ENCODE measurements at places on chromosomes 1 and 21.
A peak's percentile ranks its signal among the peaks of the same experiment; 100 is the strongest.

DNA sequence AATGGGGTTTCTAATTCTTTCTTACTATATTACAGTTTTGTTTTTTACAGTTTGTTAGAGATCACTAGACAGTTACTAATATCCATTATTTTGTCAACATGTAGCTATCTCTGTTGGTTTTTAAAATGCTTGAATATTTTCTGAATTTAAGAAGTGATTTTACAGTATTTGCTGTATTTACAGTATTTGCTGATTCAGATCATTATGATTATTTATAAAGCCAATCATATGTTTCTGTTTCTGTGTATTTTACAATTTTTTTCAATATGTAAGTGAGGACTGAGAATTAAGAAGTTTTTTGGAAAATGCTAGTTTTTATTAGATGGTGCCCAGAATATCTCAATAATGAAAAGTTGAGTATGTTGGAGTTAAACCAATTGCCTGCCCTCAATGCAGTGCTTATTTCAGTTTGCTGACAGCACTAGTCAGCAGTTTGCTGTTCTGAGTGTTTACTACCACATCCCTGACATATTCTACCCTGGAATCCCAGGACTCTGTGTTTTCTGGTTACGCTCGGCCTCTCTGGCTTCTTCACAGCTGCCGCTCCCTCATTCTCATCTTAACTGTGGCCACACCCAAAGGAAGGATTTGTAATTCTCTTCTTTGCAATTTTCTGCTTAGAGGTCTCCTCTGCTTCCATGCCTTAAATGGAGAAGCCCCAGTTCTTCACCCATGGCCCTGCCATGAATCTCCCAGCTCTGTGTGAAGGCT, 68.0 kb upstream of the BACH1 start:
- DNase-seq: no peak

DNA sequence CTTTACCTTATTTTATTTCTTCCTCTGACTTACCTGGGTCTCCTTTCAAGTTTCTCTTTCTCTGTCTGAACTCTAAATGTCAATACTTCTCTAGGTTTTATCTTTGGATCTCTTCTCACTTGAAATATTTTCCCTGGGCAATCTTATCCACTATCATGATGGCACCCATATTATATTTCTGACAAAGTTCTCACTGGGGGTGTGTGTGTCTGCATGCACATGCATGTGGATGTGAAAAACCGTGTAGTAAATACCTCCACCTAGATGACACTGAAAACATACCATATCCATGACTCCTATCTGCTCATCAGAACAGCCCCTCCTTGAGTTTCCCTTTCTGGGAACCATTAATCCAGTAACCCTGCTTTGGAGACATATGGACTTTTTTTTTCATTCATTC, 30.9 kb downstream of the DNASE2B start:
- DNase-seq: no peak

DNA sequence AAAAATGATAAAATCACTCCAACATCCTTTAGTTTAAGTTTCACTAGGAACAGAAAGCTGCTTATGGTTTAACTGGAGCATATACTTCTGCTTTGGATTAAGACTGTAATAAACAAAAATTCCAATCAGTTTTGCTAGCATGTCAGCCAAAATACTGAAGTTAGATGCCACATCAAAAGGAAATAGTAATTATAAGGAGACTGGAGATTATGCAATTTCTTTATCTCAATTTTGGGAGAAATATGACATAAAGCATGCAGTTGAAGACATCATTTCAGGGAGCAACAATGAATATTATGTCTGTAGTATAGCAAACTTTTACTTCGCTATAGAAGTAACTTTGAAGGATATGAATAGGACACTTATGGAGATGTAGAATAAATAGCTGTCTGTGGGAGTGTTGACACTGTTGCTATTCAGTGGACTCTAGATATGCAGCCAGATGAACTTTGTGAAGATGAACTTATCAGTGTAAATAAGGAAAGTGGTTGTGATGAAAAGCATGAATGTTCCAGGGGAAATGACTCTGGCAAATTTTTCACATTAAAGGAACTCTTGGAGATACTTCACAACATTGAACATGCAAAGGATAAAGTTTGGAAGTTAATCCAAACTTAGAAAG, 107.8 kb downstream of the RABGAP1L start:
- DNase-seq: no peak

GRCh38 chr1:239843541-239843940, 248.1 kb upstream of the FMN2 start:
- DNase-seq: no peak

GRCh38 chr21:42669041-42669440, 15.6 kb downstream of the PDE9A start:
- DNase-seq: peak; percentile 45

DNA sequence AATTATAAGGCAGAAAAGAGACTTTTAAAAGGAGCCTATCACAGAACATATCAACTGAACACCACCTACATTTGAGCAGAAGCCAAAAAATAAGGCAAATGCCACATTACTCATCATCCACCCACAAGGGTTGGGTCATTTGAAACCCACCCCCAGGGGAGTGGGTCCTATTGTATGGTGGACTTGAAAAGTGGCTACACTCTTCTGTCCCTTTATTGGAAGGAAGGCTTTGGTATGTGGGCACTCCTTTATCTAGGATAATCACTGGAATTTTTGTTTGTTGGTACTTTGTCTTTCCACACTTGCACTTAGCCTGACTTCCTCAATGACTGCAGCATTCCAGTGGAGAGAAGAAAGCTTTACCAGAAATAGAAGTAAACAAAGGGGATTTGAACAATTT, 157.2 kb upstream of the COL11A1 start:
- DNase-seq: no peak

DNA sequence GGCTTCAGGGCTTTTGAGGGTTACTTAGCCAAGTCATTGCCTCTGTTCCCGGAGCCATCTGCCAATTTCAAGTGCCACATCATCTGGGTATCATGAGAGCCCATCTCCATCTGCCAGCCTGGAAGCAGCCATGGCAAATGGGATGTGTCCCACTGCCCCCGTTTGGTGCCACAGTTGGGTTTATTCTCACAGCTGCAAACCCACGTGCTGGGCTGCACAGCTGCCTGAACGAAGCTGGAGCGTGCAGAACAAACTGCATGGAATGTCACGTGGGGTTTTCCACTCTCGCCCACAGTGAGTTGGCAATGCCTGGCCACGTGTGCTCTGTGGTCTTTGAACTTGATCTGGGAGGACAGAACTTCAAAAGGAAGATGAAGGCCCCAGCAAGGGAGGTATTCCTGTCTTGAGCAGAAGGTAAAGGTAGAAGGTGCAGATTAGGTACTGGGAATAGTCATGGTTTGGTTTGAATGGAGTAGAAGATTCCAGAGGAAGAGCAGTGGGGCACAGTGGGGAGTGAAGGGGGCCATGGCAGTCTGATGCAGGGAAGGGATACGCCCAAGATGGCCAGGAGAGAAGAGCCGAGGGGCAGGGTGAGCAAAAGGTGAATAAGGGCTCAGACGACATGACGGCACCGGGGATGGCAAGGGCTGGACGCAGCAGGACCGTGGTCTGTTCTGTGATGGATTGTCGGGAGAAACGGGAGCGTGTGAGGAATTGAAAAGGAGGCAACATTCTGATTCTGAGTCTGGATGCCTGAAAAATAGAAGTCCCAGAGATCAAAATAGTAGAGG, 222.0 kb downstream of the KAZN start:
- DNase-seq: no peak

DNA sequence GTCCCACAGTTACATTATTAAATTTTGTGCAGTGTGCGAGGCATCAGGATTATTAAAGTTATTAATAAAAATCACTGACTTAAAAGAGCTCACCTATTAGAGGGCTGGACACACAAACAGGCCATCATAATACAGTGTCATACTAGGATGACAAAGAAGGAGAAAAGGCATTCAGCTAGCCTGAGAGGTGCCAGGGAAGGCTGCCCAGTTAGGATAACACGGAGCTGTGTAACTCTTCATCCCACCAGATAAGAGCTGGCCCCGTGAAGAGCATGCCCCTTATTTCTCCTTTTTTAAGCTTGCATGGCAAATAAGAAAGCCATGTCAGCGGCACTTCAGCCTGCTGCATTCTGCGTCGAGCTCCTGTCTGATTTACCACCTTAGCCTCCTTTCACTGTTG, 109.5 kb downstream of the KCNK1 start:
- no peak for DNase-seq

DNA sequence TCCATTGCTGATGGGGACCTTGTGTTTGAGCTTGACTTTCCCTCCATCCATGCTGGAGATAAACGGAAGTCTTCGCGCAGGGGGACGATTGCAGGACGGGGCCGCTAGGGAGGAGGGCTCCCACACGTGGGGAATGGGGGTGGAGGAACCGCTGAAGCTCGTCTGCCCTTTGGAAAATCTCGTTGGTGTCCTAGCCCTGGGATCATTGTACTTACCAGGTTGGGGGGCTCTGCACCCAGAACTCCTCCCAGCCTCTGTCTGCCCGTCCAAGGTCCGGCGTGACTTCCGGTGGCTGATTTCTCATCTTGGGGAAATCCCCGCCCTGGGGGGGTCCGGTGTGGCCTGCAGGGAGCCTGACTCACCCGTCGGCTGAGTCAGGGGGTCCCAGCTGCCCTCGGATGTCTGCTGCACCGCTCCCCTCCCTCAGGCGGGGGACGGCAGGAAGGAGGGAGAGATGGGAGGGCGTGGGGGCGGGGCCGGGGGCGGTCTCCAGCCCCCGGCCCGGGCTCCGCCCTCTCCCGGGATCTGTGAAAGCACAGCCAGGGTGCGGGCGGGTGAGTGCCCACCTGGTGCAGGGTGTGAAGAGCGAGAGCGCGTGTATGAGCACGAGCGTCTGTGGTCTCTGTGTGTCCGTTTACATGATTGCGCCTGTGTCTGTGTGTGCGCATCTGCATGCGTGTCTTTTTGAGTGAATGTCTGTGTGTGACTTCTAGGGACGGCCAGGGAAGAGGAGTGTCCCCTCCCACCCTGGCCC, 35.8 kb downstream of the PIK3CD start:
- peak; percentile 82 for DNase-seq

DNA sequence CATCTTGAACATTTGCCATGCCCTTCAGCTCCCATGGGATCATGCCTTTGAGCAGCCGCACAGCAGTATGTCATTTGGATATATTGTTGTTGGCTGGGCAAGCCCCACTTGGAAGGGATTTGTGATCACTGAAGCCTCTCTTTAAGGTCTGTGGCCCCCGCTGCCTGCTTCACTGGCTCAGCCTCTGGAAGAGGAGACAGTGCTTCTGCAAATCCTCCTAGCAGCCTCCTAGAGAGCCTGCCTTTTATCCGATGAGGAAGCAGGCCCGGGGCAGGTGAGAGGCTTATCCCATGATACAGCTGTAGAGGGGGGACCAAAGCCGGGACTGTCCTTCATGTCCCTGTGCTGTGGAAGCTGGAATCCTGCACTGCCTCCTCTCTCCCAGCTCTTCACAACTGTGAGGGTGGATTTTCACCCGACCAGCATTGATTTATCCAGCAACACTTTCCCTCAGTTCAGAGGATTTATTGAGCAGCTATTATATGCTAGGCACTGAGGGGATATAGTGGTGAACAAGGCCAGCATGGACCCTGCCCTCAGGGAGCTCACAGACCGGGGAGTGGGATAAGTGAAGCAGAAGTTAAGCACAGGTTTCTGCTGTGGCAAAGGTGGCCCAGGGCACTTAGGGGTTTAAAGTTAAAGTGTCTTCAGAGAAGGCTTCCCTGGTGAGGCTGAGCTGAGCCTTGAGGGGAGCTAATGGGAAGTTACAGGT, 3.9 kb downstream of the TMEM61 start:
- peak; percentile 56 for DNase-seq

- DNase-seq: no peak
These were observed 295.0 kb upstream of the NCAM2 start for GRCh38 chr21:20703112-20703767.

DNA sequence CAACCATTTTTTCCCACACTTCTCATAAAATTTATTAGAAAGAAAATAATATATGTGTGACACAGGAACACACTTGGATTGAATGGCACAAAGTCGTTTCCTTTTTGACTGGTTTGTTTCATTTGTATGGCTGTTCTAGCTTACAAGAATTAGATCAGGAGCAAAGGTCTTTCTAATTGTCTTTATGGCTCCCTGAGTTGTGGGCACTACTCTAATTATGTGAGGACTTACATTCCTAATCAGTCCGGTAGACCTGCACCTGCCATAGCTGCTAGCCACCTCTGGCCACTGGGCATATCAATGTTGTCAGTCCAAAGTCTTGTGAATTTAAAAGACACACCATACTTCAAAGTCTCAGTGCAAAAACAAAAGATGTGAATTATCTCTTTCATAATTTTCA, 346.7 kb downstream of the NTNG1 start:
- DNase-seq: no peak

- no peak for DNase-seq
These were observed 35.4 kb downstream of the PTPRU start for GRCh38 chr1:29271724-29272123.

- DNase-seq: peak; percentile 66
These were observed 185.9 kb downstream of the COQ8A start for GRCh38 chr1:227125929-227126545.

GRCh38 chr1:7103874-7104273, 318.6 kb downstream of the CAMTA1 start:
- DNase-seq: no peak

DNA sequence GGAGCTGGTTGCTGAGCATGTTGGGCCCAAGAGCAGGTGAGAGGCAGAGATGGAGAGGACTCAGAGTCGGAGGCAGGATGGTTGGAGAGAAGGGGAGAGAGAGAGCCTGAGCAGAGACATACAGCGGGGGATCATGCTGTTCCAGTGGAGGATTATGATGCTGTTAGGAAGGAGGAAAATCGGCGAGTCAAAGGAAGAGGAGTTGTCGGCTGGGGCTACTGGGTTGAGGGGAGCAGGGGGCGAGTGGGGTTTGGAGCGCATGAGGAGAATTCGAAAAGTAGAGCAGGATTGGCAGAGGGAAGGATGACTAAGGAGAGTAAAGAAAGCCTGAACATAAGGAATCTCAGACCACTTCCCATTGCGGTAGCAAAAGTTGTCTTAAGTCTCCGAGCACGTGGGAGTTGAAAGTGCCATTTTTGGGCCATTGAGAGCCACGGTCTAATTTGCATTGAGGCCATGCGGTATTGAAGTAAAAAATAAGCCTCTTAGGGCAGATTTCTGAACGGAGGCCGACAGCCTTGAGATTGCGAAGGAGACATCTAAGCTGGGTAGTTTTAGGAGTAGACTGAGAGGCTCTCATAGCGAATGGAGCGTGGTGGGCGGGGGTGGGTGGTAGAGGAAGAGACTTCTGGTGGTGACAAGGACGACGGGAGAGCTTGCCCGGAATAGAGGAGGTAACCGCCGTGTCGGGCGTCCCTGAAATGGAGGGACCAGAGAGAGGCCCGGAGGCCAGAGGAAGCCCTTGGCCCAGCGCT, 140.4 kb upstream of the ETV3 start:
- DNase-seq: no peak
